Esophagus mucosa (tissue), 1 donor: ENCODE measurements at places on chromosomes 6 and 20. TPM values are rescaled to one million over a fixed set of nuclear protein-coding genes. Genes with fewer than 3 reads are reported as not detected.

Gene SLC24A3
- 13.0 TPM for total RNA-seq

Gene GPR31
- not detected for total RNA-seq

Gene LHFPL5
- total RNA-seq, result not detected

- ATAC-seq, result no peak
These were observed 174.6 kb downstream of the KHDC1L start for GRCh38 chr6:73050706-73051105.

DNA sequence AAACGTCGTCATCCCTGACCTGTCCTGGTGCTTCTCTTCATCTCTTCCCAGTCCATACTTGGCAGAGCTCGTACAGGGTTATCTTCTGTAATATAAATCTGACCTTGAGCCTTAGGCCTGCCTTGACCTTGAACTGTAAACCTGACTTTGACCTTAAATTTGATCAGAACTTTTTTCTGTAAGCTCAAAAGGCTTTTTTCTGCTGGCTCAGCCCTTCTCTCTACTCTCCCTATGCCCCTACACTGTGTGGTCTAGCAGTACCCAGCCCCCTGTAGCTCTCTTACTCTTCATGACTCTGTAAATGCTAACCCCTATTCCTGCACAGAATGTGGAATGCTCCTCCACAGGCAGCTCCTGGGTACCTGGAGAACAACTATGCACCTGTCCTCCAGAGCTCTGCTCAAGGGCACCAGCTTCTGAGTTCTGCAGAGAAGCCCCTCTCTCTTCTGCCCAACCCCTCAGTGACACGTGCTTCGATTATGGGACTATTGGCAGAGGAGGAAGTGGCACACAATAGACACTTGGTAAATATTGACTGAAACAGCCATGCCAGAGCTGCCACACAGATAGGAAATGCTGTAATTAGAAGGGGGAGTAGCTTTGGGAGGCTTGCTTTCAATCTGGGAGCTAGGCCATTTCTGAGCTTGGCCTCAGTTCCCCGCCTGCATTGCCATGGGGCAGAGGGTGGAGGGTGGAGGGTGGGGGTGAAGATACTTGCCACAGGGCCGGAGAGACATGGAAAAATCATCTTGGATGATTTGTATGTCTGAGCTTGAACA lies 15.4 kb downstream of the SNPH start:
- ATAC-seq, result no peak

DNA sequence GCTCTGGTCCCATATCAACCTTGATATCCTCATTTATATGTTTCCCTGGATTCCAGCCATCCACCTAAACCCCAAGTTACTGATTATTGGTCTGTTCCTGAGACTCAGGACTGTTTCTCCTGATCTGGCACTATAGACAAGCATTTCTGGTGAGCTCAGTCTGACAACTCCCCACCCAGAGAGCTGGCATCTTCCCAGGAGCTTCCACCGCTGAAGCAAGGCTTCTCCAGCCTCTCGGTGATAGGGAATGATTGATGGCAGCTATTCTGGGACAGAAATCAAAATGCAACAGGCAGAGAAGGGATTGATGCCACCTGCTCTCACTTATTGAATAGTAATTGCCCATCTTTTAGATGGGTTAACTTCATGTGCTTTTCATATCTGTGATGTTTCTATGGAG lies 169.7 kb upstream of the GGTLC1 start:
- no peak for ATAC-seq

GRCh38 chr6:72755752-72756151 lies 133.9 kb downstream of the KCNQ5 start:
- ATAC-seq, result no peak
